ENCODE measurements at places on chromosomes 11 and 22. TPM values are rescaled to one million over a fixed set of nuclear protein-coding genes. Genes with fewer than 3 reads are reported as not detected.
A peak's percentile ranks its signal among the peaks of the same experiment; 100 is the strongest.

- no peak overlapping the region for H3K4me3 ChIP-seq
- H3K27ac ChIP-seq = peak overlapping the region; percentile 87
- no peaks in the 10 kb centered on the region for H3K36me3 ChIP-seq
- peak; percentile 38 for DNase-seq
These were observed 83.5 kb downstream of the C22orf31 start for GRCh38 chr22:28978158-28978557.

GRCh38 chr11:108131993-108132392, 10.6 kb downstream of the ACAT1 start:
- DNase-seq = no peak
- no peak overlapping the region for H3K4me3 ChIP-seq
- H3K36me3 ChIP-seq = no peaks in the 10 kb centered on the region
- H3K4me1 ChIP-seq = no peaks in the 10 kb centered on the region
- no peak overlapping the region for H3K27ac ChIP-seq
- no peaks in the 10 kb centered on the region for H3K27me3 ChIP-seq

GRCh38 chr11:68002938-68003845, 705 bp downstream of the UNC93B1 start:
- DNase-seq = no peak
- no peak overlapping the region for H3K27ac ChIP-seq
- H3K4me3 ChIP-seq = peak overlapping the region; percentile 43
- H3K4me1 ChIP-seq = no peaks in the 10 kb centered on the region
- H3K36me3 ChIP-seq = no peaks in the 10 kb centered on the region
- H3K27me3 ChIP-seq = peaks cover 14% of the 10 kb centered on the region

DNA sequence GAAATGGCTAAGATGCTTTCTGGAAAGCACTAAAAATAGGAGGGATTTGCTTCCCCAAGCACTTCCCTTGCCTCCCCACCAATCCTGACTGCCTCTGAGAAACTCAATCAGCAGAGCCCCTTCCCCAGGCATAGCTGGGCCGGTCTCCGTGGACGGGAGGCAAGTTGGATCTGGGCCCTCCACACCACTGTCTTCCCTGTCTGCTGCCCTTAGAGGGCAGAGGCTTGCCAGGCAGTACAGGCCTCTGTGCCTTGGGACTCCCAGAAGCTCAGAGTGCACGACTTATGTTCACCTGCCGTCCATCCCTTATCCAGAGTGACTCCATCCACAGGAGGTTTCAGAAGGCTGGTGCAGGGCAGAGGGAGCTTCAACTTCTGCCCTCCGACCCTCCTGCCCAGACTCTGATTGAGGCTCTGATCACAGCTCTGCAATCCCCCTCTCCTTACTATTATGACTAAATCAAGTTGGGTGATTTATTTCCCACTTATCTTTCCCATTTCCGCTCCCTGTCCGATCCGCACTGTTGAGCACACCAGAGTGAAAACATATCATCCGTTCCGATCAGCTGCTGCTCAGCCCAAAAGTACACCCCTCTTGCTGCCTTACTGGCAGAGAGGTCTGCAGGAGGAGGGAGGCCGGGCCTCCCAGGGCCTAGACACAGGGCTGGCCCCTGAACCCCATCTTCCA, 71.8 kb downstream of the DSCAML1 start:
- no peak overlapping the region for H3K27ac ChIP-seq
- no peaks in the 10 kb centered on the region for H3K27me3 ChIP-seq
- no peak overlapping the region for H3K4me3 ChIP-seq
- peaks cover 42% of the 10 kb centered on the region for H3K4me1 ChIP-seq

- no peak overlapping the region for H3K4me3 ChIP-seq
- DNase-seq = no peak
- H3K27ac ChIP-seq = no peak overlapping the region
- no peaks in the 10 kb centered on the region for H3K27me3 ChIP-seq
These were observed 193.6 kb downstream of the EFCAB6 start for GRCh38 chr22:43618517-43618916.

Gene SLC25A18
- total RNA-seq = 0.60 TPM

Gene EMID1
- 42.5 TPM for total RNA-seq
